Non-pigmented ciliary epithelial cell (primary cell): ENCODE measurements at places on chromosomes 3 and 15.

DNA sequence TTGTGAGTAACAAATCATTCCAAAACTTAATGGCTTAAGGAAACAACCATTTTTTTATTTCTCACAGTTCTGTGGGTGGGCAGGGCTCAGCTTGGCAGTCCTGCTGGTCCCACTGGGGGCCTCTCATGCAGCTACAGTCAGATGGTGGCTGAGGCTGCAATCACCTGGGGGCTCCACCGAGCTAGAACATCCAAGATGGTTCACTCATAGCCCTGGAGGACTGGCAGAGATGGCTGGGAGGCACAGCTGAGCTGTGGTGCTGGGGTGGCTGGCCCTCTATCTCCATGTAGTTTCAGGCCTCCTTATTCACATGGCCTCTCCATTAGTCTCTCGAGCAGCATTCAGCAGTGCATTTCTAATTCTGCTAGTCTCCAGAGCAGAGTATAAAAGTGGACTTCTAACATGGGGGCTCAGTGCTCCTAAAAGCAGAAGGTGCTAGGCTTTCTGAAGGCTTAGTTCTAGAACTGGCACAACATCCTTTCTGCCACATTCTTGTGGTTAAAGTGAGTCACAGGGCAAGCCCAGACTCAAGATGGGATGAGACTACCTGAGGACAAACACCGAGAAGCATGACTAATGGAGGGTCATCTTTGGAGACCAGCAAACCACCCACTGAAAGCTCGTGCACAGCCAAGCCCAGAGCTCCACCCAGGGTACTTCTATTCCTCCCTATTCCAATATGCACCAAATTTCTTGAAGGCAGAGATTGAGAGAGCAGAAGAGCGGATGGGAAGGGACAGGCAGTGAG, 6.3 kb downstream of the CAV3 start:
- peak; percentile 40 for DNase-seq

GRCh38 chr3:69787436-69788168, 48.3 kb downstream of the MITF start:
- no peak for DNase-seq

GRCh38 chr3:103247459-103247858, 812.6 kb downstream of the ZPLD1 start:
- no peak for DNase-seq

DNA sequence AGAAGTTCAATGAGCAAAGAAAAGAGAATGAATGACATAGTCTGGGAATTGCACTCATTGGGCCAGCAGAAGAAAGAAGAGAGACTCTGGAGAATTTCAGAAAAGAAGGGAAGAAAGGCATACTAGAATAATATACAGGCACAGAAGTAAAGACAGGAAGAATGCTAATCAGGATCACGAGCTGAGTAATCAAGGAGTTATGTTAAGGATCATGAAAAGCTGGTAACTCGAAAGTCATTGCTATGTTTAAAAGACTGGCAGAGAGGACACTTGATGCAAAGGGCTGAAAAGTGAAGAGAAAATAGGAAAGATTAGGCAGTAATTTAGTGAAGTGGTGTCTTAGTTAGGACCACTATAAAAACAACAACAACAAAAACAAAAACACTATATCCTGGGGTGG, 284.1 kb downstream of the ZBBX start:
- no peak for DNase-seq

- no peak for DNase-seq
These were observed 15.9 kb downstream of the SH3GL3 start for GRCh38 chr15:83462953-83463433.

GRCh38 chr15:58036579-58036978, 28.9 kb downstream of the ALDH1A2 start:
- no peak for DNase-seq

- no peak for DNase-seq
These were observed 19.6 kb downstream of the PLA2G4E start for GRCh38 chr15:42001236-42001635.

GRCh38 chr15:29035336-29036285, 149.8 kb downstream of the APBA2 start:
- no peak for DNase-seq

- no peak for DNase-seq
These were observed 6.5 kb upstream of the EIF4G1 start for GRCh38 chr3:184307915-184308314.
